ENCODE measurements at places on chromosomes 2 and 18.

DNA sequence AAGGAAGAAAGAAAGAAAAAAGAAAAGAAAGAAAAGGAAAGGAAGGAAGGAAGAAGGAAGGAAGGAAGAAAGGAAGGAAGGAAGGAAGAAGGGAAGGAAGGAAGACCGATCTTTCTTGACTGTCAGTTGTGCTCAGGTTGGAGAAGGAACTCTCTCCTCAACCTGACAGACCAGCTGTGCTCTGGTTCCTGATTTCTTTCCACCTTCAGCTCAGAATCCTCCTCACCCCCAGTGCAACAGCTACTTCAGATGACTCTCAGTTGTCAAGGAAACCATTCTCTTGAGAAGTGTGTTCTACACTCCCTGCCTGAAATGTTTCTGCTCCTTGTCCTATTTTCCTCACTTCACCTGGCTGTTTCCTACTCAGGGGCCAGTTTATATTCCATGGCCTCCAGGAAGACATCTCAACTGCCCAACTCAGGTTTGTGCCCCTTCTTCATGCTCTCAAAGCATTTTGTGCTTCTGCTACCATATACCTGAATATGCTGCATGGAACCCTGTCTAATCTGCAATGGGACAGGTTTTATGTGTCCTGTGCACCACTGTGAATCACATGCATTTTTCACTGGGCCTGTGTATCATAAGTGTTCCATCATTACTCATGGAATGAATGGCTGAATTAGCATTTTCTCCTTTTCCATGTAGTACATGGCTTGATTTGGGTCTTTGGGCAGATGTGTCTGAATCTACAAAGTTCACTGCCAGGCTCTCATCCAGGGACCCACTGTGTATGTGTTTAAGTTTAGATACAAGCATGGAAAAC lies 32.8 kb upstream of the DOCK10 start:
- no peak for DNase-seq

DNA sequence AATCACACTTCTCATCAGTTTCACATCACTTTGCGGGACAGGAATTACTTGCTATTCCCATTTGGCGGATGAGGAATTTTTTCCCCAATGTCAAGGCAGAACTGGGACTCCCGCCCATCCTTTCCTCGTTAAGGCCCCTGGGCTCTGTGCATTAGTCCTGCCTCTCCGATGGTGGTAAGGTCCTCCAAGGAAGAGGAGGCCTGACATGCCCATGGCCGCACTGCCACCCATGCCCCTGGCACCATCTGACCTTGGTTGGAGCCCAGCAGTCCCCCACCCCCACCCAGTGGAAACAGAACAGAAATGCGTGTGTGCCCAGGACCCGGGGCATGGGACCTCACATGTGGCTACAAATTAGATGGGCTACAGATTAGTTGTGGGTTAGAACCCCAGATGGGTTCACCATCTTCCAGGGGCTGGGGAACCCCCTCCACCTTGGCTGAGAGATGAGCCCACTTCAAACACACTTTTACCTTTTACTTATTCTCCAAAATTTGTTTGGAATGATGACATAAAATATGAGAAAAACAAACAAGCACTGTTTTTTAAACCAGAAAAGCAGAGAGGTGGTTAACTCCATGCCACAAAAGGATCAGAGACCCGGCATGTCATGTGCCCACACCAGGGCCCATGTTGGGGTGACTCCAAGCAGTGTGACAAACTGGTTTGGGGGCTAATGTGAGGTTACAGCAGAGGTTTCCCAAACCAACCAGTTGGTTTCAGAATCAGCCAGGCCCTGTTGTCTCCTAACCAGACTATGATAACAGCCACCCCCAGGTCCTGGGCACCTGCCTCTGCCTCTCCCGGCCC lies 11.0 kb upstream of the DUSP2 start:
- DNase-seq = no peak

- DNase-seq = no peak
These were observed 27.4 kb upstream of the TAF1B start for GRCh38 chr2:9815844-9816279.

DNA sequence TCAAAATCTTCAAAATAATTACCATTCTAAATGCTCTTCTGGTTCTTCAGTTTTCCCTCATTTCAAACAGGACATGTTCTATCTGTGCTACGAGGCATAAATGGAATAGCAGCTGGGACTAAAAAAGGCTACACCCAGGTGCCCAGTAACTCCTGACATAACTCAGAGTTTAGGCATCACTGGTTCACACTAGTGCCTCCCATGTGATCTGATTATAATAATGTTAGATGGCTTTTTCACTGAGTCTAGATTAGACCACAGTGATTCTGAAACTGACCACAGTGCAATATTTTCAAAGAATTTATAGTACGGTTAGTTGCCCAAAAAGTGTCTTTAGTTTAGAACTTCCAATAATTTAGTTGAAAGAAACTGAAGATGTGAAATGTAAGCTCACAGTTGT lies 123.3 kb downstream of the CCBE1 start:
- DNase-seq = no peak

DNA sequence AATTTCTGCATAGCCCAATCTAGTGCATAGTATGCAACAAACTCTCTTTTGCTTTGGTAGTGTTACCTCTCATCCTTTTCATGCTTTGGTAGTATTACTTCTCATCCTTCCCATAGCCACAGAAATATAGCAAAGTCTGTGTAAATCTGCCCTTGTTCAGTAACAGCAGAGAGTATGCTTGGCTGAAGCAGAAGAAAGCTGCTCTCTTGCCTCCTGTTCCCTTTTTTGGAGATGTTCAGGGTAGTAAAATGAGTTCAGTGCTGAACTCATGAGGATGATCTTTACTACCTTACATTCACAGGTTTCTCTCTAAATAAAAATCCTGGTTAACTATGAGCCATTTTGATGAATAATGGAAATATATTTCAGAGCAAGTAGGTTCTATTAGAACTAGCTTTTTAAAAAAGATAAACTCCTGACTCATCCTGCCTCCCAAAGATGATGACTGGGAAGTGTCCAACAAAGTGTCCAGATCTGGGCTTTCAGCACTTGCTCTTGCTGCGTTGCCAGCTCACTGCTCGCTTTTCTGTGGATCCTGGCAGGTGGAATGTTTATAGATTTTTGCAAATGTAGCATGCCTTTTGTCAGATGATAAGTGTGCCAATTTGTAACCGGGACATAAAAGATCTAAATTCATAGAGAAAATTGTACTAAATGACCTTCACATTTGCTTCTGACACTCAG lies 29.4 kb upstream of the CHMP3 start:
- DNase-seq = no peak

- DNase-seq = no peak
These were observed 101.3 kb upstream of the ITGB6 start for GRCh38 chr2:160301420-160301819.

GRCh38 chr2:143877876-143878530 lies 641.9 kb downstream of the ZEB2 start:
- DNase-seq = peak; percentile 4

GRCh38 chr18:22169011-22169888 lies at the start of gene GATA6:
Gene GATA6, plus strand, starts transcription at chr18:22169589. Its CDS starts 1,556 bp downstream, at chr18:22171145.
- DNase-seq = peak; percentile 98

DNA sequence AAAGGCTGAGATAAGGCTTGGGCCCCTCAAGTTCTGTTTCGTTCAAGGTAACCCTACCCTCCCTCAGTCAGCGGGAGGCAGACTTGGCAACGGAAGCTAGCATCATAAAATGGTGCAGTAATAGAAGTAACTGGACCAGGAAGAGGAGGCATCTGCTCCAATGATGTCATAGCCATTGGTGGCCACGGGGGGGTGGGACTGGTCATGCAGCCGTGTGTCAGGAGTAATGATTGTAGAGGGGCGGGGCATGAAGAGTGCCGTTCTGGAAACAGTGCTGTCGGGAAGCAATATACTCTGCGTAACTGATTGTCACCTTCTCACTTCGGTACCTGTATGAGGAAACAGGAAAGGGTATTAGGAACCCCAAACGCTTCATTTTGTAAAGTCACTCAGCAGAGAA lies 6.9 kb upstream of the POLR2D start:
- DNase-seq = peak; percentile 24

- DNase-seq = no peak
These were observed 33.0 kb downstream of the LINC00305 start for GRCh38 chr18:64115881-64116280.

DNA sequence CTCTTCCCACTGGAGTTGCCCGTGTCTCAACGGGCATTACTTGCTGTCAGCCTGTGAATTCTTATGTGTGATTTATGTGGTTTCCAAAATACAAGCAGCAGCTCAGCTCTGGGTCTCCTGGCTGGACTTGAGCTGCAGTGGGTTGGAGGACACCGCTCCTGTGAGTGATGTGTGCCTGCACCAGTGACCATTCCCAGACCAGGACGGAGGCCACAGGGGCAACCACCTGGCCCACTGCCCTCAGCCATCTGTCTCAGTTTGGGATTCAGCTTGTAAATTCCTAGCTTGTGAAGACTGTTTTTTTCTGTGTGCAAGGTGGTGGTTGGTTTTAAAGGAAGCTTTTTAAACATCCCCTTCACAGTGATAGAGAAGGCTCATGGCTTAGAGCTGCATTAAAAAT lies 261.0 kb downstream of the BCL2 start:
- DNase-seq = no peak

DNA sequence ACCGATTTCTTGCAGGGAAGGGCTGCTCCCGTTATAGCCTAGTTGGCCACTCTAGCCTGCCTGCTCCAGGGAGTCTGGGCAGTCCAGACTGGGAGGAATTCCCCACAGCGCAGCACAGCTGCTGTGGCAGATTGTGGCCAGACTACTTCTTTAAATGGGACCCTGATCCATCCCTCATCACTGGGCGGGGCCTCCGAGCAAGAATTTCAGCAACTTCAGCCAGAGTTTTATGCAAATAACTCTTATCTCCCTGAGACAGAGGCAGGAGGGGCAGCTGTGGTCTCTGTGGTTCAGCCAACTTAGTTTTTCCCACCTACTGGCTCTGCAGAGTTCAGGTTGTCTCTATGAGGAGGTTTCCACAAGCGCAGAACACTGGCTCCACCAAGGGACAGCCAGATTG lies 1583.2 kb downstream of the SUCLG1 start:
- DNase-seq = peak; percentile 63

DNA sequence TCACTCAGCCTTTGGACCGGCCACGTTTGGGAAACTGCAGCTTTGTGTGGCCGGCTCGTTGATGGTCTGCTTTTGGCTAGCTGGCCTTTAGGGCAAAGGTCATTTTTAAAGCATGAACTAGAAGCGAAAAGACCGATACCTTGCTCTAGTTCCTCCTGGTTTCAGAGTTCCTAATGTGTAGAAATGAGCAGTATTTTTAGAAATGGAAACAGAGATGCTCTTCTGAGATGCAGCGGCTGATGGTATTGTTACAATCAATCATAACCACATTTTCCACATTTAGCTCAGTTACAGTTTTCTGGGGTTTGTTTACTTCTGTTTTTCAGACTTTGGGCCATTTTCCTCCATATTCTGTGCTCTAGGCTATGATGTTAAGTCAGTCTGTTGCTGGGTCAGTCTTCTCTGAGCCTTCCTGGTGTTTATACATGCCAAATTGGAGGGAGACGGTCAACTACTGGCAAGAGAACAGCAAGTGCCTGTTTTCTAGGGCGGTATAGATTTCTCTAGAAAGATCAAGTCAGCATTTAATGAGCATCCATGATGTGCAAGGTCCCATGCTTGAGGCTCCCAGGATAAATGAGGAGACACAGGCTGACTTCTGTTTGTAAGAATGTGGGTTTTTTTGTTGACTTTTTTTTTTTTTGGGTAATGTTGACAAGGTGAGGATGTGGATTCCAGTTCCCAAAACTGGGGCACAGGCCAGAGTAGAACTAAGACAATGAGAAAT lies 28.0 kb downstream of the RNF144A start:
- DNase-seq = no peak

DNA sequence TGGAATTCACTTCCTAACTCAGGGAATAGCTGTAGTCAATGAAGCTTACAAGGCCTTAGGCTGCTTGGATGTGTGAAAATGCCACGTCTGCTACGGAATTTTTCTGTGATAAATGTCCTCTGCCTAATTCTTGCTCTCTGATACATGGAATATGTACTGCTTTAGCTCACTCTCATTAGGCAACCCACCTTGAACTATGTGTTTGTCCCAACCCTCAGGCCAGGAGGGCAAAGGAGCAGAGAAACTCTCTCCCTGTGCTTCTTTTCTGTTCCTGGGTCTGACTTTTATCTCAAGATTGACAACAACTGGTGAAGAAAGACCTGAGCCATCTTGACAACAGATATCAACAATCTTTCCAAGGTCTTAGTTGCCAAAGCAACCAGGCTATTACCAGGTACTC lies 143.9 kb downstream of the GCA start:
- DNase-seq = peak; percentile 58
